Fibroblast of villous mesenchyme (primary cell): ENCODE measurements at places on chromosomes 11 and 22. TPM values are rescaled to one million over a fixed set of nuclear protein-coding genes. Genes with fewer than 3 reads are reported as not detected.

DNA sequence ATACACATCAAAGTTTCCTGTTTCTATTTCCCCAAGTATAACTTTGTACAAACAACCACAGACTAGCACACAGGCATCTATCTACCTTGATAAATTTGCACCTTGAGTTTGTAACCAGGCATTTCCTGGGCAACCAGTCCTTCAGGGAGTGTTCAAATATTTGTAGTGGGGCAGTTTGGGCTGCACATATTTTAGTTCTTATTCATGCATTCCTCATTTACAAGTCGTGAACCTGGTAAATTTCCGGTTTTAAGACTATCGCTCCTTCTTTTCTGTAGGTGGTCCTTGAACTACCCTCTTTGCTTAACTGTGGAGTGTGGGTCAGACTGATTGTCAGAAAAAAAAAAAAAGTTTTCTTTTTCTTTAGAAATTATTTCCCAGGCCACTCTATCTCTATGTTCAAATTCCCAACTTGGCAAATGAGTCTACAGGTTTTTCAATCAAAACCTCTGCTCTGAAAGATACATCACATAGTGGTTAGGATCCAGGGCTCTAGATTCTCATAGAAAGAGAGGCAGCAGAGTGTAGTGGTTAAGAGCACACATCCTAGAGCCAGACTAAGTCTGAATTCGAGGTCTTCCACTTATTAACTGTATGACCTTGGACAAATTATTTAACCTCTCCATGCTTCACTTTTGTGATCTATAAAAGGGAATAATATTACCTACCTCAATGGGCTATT is 201.5 kb downstream of the SOX6 start:
- DNase-seq = no peak

- no peak for DNase-seq
Measured at GRCh38 chr11:3946455-3947017, 91.1 kb downstream of the STIM1 start.

CTSW gene
- 0.43 TPM in 1 of 2 replicates, not detected in the other for total RNA-seq

- DNase-seq = no peak
Measured at GRCh38 chr22:17580441-17581031, 17.2 kb downstream of the SLC25A18 start.

GAL3ST3 gene
- under 0.01 TPM in 1 of 2 replicates, not detected in the other for total RNA-seq

- DNase-seq = no peak
Measured at GRCh38 chr11:2375964-2376551, 1.1 kb upstream of the CD81 start.

- no peak for DNase-seq
Measured at GRCh38 chr22:32622744-32623110, 148.1 kb downstream of the FBXO7 start.

CYP2D6 gene
- under 0.01 and 0.32 TPM in 2 replicates for total RNA-seq

LAYN gene
- total RNA-seq = 41.9 and 66.5 TPM in 2 replicates
